ENCODE measurements at places on chromosomes 12 and 14.

DNA sequence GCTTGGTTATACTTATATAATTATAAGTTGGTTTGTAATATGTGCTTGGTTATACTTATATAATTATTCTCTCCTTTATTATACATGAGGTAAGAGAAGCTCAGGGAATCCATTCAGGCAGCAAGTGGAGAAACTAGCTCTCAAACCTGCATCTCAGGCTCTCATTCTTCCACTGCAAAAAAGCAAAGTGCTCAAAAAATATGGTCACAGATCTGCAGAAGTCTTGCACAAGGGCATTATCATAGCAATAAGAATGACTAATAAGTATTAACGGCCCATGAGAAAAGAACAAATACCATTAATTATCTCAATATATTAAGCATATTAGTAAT lies 476 bp upstream of the TRAFD1 start:
- no peak for DNase-seq

DNA sequence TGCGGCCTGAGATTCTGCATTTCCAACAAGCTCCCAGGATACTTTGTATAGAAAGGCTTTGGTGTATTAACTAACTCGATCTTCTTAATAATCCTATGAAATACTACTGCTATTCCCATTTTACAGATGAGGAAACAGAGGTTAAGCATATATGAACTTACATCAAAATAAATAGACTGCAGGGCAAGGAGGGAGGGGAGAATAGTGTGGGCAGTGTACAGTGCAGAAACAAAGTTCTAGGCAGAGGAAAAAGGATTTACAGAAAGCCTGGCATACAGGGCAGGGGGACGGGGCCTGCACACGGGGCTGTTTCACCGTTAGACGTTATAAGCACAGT lies 19.0 kb downstream of the NINJ2 start:
- DNase-seq = no peak

DNA sequence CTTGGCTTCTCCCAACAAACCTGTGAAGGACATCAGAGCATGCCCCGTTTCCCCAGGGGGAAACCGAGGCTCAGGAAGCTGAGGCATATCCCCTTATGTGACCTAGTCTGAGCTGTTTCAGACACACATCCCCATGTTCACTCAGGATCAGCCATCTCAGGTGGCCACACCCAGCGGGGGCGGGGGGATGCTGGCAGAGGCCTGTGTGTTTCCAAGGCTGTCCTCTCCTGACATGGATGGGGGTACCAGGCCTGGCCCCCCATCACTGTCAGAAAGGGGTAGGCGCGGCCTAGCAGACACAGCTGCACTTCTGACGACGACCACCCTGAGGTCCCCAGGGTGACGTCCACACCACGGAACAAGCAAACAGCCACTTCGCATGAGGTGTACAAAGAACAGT lies 22.1 kb downstream of the CCDC85C start:
- no peak for DNase-seq

GRCh38 chr12:91774434-91774921 lies 371.2 kb downstream of the BTG1 start:
- no peak for DNase-seq

DNA sequence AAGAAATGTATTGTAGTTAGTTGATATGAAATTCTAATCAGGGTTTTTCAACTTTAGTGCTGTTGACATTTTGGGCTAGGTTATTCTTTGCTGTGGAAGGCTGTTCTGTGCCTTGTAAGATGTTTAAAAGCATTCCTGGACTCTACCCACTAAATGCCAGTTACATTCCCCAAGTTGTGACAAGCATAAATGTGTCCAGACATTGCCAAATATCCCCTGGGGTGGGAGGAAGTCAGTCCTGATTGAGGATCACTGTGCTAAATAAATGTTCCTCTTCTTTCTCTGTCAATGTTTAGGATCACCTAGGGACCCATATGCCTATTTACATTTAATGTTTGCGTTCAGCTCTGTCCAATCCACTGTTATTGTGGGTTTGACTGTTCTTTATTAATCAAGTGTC lies 268.3 kb downstream of the TMTC2 start:
- DNase-seq = no peak

GRCh38 chr12:17982556-17982955 lies 107.4 kb downstream of the RERGL start:
- no peak for DNase-seq

GRCh38 chr14:38623661-38624060 lies 367.8 kb upstream of the CLEC14A start:
- no peak for DNase-seq

DNA sequence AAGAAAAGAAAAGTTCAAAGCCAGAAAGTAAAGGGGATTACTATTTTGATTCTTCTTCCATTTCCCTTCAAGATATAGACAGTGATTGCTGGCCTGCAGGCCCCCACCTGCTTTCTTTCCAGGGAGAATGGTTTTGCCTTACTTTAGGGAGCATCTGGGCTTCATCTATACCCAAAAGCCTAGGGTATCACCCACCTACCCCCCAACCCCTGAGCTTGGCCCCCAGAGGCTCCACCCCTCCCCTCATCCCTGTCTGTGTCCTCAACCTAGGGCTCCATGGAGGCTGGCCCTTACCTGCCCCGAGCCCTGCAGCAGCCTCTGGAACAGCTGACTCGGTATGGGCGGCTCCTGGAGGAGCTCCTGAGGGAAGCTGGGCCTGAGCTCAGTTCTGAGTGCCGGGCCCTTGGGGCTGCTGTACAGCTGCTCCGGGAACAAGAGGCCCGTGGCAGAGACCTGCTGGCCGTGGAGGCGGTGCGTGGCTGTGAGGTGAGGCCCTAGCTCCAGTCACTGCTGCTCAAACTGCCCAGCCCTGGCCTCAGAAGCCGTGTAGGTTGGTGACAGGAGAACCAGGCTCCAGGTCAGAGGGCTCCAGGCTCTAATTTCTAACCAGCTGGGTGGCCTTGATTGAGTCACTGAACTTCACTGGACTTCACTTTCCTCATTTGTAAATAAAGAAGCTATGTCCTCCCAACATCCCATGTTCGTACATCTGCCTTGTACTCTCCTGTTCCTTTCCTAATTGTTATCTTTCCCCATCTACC lies 13.6 kb downstream of the ARHGEF40 start:
- DNase-seq = no peak
